ENCODE measurements at places on chromosomes 4 and X.

DNA sequence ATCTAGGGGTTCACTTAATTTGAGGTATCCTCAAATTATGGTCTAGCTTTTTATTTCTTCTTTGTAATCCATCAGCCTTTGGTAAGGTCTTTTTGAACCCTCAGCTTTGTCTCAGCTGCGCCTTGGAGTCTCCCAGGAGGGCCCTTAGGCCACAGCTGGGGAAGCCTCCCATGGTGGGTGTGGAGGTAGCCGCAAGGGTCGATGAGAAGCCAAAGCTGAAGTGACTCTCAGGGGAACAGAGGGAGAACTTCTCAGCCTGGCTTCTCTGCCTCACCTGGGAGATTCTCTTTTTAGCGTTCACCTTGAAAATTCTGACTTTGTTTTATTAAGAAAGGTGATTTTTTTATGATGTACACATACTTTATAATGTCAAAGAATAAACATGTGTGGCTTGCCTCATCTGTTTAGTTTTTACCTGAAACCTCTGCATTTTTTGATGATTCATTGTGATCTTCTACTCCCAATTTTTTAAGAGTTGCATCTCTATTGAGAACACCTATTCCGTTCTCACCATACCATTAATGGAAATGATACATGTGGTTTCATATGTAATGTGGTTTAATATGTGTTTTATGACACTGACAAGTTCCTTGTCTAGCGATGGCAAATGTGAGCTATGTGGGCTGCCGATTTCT is 25.6 kb upstream of the SLC25A4 start:
- no peak for DNase-seq

DNA sequence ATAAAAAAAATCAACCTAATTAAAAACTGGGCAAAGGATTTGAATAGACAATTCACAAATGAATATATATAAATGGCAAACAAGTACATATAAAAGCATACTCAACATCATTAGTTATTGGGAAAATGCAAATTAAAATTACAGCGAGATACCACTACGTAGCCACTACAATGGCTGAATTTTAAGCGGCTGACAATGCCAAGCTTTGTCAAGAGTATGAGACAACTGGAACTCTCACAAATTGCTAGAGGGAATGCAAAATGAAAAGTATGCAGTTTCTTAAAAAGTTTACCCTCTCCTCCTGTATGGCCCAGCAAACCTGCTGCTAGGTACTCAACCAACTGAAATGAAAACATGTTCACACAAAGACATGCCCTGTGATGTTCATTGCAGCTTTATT is 34.8 kb downstream of the ZFP42 start:
- DNase-seq, result no peak

DNA sequence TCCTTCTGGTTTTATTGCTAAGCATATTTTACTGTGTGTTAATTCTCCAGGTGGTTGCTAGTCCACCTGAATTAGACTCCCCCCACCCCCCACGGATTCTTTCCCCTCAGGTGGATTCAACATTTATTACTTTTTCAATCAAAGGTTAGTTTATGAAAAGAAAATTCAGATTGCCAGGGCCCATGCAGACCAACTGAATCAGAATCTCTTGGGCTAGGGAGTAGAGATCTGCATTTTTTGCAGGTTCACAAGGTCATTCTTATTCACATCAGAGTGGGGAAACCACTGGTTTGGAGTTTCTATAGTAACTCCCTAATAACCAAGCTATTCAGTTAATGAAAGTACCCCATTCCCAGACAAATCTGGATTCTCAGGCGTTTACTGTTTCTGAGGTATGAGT is 9.8 kb downstream of the TMEM255A start:
- no peak for DNase-seq

GRCh38 chrX:12955882-12956703 is 18.8 kb upstream of the TMSB4X start:
- no peak for DNase-seq
